HFFc6 (cell line): ENCODE measurements at places on chromosomes 3 and 15.

- no peak for DNase-seq
These were observed 48.4 kb downstream of the IDH2 start for GRCh38 chr15:90053685-90054466.

- DNase-seq: no peak
These were observed 78.8 kb downstream of the AAGAB start for GRCh38 chr15:67175643-67176071.

DNA sequence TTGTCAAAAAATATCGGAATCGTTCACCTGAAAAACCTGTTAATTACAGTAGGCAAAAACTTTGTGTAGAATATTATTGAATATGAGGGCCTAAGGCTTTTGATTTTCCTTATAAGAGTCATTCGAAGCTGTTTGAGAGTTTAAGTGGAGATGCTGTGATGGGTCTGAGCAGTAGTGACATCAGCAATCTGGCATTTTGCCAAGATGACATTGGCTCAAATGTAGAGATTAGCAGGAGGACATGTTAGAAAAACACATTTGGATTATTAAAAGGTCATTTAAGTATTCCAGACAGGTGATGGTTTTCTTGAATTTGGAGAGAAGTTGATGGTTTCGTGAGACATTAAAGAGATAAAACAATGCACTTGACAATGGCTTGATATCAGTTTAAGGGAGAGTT lies 12.9 kb downstream of the OR5AC2 start:
- DNase-seq: no peak

DNA sequence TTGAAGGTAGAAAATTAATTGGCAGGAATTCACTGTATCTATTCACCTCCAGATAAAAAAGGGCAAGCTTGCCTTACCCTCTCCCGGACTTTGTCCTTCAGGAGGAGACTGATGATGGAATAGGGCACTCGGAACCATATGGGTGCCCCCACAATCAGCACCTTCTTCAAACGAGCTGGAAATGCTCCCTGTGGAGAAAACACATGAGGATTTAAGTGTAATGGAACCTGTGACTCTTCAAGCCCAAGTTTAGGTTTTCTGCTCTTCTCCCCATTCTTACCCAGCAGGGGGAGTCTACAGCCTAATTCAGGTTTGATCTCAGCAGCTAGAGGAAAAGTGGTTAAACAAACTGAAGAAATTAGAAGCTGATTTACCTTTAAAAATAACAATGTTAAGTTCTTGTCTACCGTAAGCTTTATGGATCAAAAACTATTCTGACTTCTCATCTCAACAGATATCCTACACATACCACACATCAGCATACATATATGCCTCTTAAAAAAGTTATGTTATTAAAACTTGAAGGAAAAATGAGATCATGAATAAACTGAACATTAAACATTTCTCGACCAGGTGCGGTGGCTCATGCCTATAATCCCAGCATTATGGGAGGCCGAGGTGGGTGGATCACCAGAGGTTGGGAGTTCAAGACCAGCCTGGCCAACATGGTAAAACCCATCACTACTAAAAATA lies 57.5 kb upstream of the SIN3A start:
- DNase-seq: peak; percentile 42

DNA sequence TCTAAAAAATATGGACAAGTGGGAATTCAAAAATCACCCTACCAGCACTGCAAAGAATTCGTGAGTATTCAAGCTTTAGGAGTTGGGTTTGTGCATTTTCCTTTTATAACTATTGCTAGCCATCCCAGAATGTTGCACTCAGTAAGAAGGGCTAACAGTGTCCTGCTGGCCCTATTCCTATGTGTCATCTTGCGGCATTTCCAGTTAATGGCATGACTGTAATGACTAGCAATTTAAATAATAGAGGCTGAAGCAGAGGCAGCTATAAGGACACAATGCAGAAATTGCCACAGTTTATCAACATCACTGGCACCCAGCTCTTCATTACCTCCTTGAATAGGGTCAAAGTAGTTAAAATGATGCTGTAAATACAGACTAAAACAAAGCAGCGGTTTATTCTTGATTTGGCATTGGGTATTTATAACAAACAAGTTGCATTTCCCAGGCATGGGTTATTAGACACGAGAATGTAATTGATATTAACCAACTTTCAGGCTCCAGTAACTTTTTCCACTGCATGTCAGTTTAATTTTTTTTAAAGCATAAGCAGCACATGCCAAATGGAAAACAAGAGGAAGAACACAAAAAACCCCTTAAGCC lies 177.6 kb downstream of the FHIT start:
- no peak for DNase-seq

DNA sequence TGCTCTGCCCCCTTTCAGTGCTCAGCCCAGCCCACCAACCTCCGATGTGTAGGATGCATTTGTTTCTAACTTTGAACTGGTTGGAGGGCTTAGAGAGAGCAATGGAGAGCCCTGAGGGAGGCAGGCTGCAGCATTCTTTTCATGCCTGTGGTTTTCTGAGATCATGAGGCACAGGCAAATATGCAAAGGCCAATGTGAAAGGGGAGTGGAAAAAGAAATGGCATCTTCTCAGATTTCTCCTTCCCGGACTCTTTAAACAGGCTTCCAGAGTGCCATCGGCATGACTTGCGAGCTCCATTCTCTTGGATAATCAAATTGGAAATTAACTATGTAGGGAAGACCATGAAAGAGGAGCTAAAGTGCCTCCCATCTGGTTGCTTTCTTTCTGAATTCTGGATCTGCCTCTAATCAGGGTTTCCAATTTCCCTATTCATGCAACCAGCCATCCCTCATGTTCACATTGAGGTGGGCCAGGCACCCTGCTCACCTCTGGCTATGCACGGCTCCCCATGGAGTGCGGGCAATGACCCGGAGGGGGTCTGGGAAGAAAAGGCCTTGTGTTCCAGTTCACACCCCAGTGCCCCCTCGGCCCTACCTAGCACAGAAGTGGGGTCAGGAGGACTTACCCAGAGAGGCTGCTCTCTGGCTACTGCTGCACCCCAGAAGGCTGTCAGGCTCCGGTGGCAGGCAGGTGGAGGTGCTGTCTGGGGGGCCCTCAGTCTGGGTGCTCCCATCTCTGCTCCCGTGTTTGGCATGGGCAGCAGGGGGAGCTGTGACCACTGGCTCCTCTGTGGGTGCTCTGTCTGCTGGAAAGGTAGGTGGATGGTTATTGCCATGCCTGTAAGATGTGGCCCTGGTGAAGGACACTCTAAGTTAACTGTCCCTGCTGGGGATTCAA lies 16.1 kb downstream of the AMOTL2 start:
- DNase-seq: peak; percentile 97

GRCh38 chr3:53051929-53052328 lies 6.1 kb upstream of the SFMBT1 start:
- no peak for DNase-seq

DNA sequence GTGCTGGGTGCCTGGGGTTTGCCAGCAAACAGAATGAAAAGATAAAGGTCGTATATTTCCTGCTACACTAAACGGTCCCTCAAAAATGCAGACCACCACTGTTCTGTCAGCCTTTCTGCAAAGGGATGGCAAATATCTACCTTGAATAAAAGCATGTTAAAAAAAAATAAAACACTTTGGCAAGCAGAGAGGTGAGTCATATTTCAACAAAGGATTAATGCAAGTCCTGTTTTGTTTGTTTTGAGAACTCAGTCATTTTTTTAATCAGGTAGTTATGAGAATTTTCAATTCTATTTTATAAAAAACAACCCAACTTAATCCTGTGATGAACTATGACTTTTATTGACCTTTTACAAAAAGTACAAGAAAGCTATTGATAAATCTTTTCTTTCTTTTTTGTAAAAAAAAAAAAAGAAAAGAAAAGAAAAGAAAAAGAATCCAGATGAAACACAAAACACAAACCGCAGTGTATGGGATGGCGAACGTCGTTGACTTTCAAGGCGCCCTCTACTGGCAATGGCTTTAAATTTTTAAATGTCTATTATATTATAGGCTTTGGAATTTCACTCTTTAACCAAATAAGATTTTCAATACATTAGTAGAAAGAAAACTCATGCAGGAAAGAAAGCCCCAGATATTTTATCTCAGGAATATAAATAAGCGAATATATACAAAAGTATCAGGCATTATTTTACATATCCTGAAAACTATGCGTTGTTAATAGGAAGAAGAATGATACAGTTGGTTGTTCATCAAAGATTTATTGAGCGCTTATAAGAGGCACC lies 87.8 kb downstream of the NCEH1 start:
- peak; percentile 39 for DNase-seq

DNA sequence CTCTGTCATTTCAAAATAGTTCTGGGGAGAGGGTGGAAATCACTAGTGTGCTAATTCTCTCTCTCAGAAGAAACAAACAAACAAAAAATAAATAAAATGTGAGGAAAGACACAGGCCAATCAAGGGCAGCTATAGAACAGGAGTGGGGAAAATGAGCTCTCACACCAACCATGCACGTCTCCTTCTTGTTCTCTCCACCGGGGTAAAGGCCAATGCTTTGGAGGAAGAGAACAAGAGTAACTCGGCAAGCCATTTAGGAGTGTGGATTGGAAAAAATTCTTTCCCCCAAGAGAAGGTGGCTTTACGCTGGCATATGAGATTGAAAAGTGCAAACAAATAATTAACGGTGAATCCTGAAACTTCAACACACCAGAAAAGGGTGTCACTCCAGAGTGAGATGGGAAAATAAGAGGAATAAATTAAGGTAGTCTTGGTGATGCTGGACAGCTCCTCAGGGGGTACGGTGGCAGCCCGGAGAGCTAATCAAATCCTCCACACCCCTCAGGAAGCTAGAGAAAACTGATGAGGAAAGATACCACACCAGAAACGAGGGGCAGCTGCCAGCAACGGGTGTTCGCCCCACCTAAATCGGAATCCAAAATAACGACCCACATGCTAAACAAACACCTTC lies 88.0 kb downstream of the RFTN1 start:
- no peak for DNase-seq

DNA sequence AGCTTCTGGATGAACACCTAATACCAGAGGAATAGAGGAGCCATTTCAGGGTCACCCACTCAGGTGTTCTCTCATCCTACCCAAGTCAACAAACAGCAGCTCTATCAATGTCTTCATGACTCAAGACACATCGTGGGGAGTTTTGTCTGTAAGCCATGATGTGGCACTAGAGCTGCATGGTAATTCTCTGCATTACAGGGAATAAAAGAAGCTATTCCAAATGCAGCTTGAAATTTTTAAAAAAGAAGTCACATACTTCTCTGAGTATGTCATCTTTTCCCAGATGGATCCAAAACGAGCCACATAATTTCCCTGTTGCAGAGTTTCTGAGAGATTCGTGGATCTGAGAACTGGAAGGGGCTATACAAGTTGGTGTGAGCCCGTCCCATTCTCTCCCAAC lies 6.1 kb upstream of the THSD4 start:
- DNase-seq: peak; percentile 79

GRCh38 chr3:31014317-31015040 lies 120.0 kb upstream of the GADL1 start:
- DNase-seq: peak; percentile 22

DNA sequence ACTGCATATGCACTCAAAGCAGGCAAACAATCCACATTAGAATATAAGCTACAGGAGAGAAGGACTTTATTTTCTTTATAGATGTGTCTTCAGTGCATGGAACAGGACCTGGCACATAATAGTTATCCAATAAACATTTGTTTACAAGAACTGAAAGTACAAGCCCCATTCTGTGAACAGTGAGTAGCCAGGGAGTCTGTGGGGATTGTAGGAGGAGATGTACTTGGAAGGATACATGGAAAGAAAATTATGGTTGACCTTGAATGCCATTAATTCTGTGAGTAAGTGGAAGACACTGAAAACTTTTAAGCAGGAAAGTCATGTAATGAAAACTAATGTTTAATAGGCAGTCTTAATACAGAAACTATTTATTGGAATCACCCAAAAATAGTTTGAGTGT lies 28.3 kb downstream of the MASP1 start:
- peak; percentile 54 for DNase-seq

- no peak for DNase-seq
These were observed 308.2 kb upstream of the RORA start for GRCh38 chr15:61537337-61537736.

DNA sequence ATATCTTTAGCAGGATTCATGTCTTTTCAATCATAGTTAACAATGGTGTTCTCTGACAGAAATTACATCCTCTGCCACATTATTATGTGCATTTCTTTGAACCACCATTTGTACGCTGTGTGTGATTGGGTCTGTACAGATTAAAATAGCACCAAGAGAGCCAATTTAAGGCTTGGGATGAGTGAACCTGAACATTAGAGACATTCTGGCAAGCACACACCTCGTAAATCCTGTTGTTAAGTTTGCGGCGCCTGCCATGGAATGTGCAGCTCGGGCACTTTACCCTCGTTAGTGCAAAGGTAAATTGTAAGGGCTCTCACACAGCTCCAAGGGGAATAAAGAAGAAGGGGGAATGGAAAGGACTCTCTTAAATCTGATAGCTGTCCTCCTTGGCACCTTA lies 482.4 kb upstream of the DPPA4 start:
- DNase-seq: no peak

DNA sequence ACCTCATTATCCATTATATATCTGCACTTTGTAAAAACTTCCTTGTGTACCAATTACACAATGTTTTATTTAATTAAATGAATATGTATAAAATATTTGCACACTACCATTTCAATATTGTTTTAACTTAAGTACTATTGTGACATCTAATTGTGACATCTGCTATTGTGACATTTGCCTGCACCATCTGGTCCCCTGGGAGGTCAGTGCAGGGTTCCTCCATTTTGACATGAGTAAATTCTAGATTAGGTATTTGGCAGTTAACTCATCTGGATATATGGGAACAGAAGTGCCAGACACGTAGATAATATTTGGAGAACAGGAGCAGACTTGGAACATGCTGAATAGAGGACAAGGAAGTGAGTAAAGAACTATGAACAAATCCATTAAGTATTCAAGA lies 332.1 kb downstream of the VGLL3 start:
- no peak for DNase-seq

- no peak for DNase-seq
These were observed 194.0 kb upstream of the SLITRK3 start for GRCh38 chr3:165390166-165390565.

- no peak for DNase-seq
These were observed 92.6 kb downstream of the AAGAB start for GRCh38 chr15:67161881-67162280.

DNA sequence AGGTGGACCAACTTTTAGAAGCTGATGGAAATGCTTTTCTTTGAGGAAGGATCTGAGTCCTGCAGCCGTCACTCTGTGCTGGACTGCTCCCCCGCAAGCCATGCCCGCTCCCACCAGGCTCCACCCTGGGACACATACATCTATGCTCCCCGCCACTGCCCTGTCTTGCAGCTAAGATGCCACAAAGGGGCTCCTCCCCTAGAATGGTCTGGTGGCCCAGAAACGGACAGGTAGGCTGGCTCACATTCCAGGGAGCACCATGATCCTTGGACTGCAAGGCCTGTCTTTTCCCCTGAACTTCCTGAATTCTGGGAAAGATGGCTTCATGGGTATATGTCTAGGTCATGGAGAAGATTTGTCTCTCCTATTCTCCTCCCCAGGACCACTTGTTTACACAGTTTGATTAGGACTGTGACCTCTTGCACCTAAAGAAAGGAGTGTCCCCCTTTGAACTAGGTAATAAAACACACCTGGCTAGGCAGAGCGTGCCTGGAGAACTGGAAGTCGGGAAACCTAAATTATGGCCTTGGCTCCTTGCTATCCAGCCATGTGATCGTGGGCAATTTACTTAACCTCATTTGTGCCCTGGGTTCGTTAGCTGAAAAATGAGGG lies 220.9 kb upstream of the BHLHE40 start:
- DNase-seq: no peak
